NCI-H345 (cell line): ENCODE measurements at places on chromosomes 12 and 14.

DNA sequence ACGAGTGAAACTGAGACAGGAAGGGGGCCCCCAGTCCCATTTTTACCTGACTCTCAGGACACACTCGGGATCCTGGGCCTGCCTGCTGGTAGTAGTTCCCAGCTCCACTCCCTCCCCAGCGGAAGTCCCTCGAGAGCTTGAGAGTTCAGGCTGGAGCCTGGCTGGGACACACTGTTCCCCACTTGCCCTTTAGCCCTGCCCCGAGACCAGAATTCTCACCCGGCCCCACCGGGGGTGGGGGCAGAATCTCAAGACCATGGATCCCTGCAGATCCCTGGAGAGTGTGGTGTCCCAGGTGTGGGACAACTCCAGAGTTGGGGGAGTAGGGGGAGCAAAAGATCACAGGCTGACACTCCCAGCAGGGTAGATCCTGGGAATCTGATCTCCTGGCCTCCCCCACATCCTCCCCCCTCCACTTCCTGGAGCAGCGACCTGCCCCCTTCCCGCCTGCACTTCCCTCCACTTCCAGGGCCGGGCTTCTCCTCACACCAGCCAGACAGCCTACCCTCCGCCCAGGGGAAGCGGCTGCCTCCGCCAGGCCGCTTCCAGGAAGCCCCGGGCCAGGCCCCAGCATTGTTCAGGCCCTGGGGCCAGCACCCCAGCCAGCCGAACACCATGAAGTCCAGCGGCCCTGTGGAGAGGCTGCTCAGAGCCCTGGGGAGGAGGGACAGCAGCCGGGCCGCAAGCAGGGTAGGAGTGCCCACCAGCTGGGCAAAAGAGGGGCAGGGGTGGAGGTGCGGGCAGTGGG lies at the start of gene TNS2:
Gene TNS2, plus strand, starts transcription at position 495 of the 748 bp plus-strand sequence. Its CDS starts 121 bp downstream, at position 616.
- no peak for DNase-seq

DNA sequence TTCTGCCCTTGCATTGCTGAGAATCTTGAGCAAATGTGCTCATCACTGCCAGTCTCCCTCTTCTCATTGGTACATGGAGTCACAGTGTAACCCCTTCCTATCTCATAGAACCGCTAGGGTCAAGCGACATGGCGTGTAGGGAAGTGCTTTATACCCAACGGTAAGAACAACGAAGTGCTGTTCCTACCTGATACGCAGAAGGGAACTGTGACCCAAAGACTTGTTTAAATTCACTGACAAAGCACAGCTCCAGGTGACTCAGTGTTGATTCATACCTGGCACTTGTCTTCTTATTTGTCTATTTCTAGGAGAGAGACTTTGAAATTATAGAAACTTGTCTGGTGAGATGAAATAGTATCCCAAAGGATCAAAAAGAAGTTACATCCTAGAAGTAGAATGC lies 53.7 kb downstream of the FBXL14 start:
- no peak for DNase-seq

DNA sequence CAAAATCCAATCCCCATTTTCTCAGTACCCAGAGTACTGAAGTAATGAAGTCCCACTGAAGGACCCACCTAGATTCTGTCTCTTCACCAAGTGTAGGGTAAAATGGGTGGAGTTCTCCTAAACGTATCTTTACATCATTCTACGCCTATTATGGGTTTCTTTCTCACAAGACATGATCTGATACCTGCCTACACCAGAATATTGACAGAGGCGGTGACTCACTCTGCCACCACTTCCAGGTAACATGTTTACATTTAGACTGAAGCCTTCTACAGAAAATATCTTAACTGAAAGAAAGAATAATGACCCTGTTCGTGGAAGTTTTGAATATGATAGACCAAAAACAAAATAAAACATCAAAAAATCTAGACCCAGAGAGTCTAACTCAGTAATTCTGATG lies 89.8 kb downstream of the BTG1 start:
- DNase-seq = no peak

DNA sequence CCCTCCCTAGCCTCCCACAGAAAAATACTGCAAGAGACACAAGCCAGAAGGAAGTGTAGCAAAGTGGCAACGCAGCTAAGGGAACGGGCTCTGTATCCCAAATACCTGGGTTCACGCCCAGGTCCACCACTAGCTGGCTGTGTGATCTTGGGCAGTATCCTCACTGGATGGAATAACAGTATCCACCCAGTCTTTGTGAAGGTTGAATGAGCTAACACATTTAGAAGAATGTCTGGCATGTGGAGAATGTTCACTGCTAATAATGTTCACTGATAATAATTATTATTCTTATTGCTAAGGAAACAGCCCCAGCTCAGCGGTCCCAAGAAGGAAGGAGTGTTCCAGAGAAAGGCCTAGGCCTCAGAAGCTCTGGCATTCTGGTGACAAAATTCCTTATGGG lies 70.9 kb downstream of the VWF start:
- DNase-seq = no peak

GRCh38 chr12:76764856-76765255 lies 941 bp downstream of the ZDHHC17 start:
- peak; percentile 8 for DNase-seq

DNA sequence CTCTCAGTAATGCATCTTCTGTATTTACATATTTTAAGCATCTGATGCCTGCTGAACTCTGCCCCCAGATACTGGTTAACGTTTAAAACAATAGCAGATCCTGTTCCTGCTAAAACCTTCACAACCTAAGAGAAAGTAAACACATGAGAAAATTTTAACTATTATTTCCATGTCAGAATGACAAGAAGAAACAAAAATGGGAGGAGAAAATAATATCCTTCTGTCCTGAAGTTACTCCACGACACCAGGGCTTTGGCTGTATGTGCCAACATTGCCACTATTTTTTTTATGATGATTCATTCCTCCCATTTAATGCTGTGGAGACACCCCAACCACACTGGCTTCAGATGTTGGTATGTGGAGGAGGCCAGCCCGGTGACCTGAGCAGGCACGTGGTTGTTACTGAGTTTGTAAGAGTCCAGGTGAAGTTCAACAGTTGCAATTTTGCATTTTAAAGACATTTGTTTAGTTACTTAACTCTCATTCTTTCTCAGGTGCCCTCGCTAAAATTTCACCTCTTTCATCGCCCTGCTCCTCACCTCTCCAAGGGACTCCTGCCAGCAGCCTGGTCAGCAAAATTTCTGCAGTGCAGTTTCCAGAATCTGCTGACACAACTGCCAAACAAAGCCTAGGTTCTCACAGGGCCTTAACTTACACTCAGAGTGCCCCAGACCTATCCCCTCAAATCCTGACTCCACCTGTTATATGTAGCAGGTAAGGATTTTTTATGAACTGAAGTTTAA lies 65.5 kb upstream of the SLCO1C1 start:
- no peak for DNase-seq

GRCh38 chr12:57720606-57721595 lies 17.6 kb downstream of the AGAP2 start:
- DNase-seq = no peak

- no peak for DNase-seq
Measured at GRCh38 chr12:7501031-7501588, 2.5 kb downstream of the CD163 start.

- DNase-seq = no peak
Measured at GRCh38 chr12:71645268-71645667, 18.4 kb downstream of the ZFC3H1 start.

DNA sequence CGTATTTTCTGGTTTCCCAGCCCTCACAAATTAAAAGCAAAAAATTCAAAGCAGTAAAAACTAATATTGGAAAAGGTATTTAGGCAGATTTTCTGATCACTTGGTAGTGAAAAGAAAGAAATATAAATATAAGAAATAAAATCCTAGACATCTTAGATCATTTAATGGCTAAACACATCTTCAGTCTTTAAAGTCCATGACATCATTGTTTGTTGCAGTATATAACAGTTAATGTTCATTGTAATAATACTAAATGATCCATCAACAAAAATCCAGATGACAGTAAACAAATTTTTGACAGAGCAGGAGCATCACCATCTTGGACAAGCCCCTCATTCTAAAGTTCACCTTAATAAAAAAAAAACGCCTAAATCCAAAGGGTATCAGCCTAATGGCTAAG lies 29.2 kb upstream of the CAPRIN2 start:
- no peak for DNase-seq

- DNase-seq = no peak
Measured at GRCh38 chr12:20142956-20143355, 225.4 kb upstream of the PDE3A start.

GRCh38 chr14:32920696-32921276 lies 17.9 kb upstream of the NPAS3 start:
- DNase-seq = no peak

DNA sequence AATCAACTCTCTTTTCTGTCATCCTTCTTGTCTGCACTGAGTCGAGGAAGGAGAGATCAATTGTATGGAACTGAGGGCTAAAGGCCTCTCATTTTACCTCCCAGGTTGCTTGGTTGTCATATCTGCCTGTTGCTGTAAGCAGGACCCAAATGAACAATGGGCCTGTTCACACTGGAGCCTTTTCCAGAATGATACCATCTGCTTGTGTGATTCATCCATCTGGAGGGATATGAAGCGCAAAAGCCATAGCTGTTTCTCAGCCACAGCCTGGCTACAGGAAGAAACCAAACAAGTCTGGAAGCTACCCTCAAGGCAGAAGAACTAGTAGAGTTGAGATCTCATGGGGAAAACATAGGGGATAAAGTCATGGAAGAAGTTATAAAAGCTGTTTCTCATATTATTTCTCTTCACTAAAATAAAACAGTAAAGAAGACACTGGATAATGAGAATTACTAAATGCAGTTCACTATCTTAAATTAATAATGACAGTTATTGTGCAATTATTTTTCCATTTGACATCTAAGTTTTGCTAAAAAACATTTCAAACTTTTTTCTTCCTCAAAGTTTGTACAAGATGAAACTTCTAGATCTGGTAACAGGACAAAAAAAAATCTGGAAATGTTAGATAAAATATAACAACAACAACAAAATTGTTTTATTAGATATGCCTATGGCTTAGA lies 106.3 kb downstream of the SPTSSA start:
- DNase-seq = no peak

- DNase-seq = no peak
Measured at GRCh38 chr12:24015833-24016160, 66.3 kb upstream of the SOX5 start.

DNA sequence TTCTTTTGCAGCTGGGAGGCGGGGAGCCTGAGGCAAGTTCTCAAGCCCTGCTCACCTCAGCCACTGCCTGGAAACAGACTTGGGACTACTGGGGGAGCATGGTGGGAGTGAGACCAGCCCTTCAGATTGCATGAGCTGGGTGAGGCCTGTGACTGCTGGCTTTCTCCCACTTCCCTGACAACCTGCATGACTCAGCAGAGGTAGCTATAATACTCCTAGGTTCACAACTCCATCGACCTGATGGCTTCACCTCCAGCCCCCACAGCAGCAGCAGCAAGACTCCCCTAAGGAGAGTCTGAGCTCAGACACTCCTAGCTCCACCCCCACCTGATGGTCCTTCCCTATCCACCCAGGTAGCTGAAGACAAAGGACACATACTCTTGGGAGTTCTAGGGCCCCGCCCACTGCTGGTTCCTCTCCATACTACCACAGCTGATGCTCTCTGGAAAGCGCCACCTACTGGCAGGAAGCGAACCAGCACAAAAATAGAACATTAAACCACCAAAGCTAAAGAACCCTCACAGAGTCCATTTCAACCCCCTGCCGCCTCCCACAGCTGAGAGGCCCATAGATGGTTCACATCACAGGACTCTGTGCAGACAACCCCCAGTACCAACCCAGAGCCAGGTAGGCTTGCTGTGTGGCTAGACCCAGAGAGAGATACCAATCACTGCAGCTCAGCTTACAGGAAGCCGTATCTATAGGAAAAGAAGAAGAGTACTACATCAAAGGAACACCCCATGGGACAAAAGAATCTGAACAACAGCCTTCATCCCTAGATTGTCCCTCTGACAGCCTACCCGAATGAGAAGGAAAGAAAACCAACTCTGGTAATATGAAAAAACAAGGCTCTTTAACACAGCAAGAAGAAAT lies 68.7 kb downstream of the RPAP3 start:
- peak; percentile 0 for DNase-seq

DNA sequence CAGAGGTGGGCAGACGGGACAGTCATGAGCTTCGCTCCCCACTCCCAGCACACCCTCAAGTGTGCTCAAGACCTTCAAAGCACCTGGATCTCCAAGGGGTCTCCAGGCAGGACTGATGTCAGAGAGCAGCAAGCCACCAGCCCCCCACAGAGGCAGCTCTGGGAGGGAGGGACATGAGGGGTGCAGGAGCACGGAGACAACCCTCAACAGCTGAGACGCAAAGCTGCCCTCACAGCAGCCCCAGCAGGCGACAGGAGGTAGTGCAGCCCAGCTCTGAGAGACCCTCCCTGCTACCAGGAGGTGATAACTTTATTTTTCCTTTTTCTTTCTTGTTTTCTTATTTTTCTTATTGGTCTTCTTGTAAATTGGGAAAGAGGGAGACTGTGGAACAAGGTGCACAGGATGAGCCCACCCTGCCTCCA lies 17.9 kb downstream of the SIVA1 start:
- DNase-seq = no peak

GRCh38 chr12:61043838-61044237 lies 1216.4 kb upstream of the USP15 start:
- no peak for DNase-seq

DNA sequence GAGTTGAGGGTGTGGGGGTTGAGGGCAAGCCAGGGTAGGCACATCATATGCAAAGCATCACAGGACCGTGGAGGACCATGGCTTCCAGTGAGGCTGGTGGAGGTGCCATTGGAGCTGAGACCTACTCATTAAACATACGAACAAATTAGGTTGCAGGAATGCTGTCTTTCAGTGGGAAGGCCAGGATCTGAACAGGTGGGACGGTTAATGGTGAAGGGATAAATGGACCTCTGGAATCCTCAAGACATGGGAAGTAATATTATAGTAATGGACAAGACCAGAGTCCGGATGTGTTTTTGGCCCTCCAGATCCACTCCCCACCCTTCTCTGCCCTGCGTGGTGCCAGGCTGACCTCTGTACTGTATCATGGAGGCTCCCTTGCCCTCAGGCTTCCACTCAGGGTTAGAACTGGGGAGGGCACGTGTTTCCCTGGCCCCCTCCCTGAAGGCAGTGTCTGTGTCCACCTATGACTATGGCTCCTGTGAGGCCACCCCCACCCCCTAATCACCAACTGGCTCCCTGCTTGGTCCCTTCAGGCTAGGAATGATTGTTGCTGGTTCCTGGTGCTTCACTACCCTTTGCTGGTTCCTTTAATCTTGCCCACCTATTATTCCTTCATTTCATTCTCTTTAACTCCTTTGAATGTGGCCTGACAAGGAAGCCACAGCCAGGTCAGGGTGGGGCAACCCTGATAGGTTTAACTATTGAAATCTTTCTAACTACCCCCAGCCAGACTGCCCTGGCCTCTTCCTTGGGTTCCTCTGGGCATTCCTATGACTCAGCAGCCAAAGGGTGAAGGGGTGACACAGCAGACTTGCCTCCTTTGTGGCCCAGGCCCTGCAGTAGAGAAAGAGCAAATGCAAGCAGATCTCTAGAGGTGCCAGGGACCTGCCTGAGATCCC lies 10.7 kb downstream of the DHRS2 start:
- no peak for DNase-seq

- DNase-seq = peak; percentile 18
Measured at GRCh38 chr14:51650716-51651387, 858 bp upstream of the FRMD6 start.
